ENCODE measurements at places on chromosomes 4 and X.

DNA sequence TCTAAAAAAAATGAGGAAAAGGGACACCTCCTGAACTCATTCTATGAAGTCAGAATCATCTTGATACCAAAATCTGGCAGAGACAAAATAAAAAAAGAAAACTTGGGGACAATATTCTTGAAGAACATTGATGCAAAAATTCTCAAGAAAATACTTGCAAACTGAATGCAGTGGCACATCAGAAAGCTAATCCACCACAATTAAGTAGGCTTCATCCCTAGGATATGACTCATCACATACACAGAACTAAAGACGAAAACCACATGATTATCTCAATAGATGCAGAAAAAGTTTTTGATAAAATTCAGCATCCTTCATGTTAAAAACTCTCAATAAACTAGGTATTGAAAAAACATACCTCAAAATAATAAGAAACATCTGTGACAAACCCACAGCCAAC, 98.3 kb downstream of the FAM47B start:
- no peak for DNase-seq

- no peak for DNase-seq
Observed at GRCh38 chrX:150157291-150157690, 205.8 kb upstream of the MAMLD1 start.

GRCh38 chr4:47122592-47123291, 91.4 kb downstream of the GABRB1 start:
- DNase-seq, result peak; percentile 29

GRCh38 chr4:110085131-110085530, 113.3 kb downstream of the ELOVL6 start:
- DNase-seq, result no peak

GRCh38 chrX:150615356-150615755, 46.9 kb downstream of the MTM1 start:
- no peak for DNase-seq

- no peak for DNase-seq
Observed at GRCh38 chr4:97998203-97998602, 145.1 kb downstream of the STPG2 start.

- DNase-seq, result no peak
Observed at GRCh38 chrX:71650333-71650969, 16.9 kb upstream of the LOC101059915 start.

GRCh38 chr4:73740353-73740778, at the start of gene CXCL8:
CXCL8 (plus strand) TSS chr4:73740569; CDS start chr4:73740659, 90 bp downstream.
- no peak for DNase-seq

DNA sequence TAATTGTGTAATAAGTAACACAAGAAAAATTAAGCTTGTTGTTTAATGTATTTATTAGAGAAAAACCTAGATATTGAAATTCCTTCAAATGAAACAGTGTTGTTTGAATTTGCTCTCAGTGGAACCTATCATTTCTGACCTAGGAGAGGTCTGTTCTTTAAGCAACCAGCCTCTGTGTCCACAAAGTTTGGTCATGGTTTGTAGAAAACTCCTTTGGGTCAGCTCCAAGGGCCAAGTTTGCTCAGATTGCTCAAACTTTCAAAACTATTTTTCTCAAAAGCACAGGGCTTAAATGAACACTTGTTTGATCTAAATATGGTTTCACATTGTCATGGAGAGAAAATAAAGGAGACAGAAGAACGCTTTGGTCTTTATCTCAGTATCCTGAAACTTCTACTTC, 29.6 kb upstream of the RPL34 start:
- no peak for DNase-seq

DNA sequence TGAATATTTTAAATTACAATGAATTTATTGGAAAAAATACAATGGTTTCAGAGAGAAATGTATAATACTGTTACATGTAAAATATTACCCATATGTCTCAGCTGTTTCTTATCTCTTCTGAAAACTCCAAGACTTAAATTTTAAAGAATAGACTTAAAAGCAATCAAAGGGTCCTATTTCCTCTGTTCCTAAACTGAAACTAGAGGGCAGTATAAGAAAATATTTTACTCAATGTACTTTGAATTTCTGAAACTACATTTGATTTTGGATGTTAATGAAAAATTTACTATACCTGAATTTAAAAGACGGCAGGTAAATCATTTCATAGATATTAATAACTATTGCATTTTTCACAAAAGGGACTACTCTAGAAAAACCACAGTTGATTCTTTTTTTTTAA, 200.2 kb downstream of the LRBA start:
- DNase-seq, result no peak

- no peak for DNase-seq
Observed at GRCh38 chrX:54301516-54301915, 56.3 kb downstream of the WNK3 start.

- DNase-seq, result no peak
Observed at GRCh38 chr4:673349-674091, 556 bp downstream of the ATP5ME start.

DNA sequence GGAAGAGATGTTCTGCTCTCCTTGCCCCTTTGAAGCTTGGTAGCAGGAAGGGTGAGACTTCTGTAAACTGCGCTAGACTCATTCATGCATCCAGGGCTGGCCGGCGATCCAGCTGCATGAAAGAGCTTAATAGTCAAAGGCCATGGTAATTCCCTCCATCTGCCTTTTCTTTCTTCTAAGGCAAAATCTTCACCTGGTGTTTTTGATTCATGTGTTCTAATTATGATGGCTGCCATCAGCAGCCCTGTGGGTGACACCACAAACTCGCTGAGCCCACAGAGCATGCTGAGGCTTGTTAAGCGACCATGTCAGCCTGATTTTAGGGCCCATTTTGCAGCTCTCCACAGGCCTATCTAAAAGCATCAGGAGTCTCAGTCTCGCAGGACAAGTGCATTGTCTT, 450.1 kb upstream of the TENM3 start:
- no peak for DNase-seq

- DNase-seq, result no peak
Observed at GRCh38 chr4:121397941-121398601, 17.3 kb upstream of the QRFPR start.

DNA sequence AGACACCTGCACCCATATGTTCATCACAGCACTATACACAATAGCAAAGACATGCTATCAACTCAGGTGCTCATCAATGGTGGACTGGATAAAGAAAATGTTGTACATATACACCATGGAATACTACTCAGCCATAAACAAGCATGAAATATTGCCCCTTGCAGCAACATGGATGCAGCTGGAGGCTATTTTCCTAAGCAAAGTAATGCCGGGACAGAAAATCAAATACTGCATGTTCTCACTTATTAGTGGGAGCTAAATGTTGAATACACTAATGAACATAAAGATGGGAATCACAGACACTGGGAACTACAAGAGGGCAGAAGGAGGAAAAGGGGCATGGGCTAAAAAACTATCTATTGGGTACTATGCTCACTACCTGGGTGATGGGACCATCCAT, 278.5 kb downstream of the GPC3 start:
- no peak for DNase-seq

GRCh38 chrX:9586992-9587392, 122.1 kb downstream of the TBL1X start:
- no peak for DNase-seq

DNA sequence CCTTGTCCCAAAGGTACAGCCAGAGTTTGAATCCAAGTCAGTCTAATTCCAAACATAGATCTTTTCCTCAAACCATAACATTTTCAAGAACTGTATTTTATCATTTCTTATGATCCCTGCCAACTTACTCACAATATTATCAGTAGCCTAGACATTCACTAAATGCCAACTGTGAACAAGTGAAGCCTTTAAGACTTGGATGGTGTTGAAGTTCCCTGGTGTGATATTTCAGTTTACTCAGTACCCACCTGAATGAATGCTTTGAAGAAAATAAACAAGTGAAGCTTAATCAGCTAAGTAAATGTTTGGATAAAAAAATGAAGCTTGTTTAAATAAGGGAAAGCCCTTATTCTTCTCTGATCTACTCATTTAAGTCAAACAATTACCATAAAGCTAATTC, 1028.3 kb downstream of the DMD start:
- no peak for DNase-seq

- no peak for DNase-seq
Observed at GRCh38 chr4:99389606-99390005, 37.1 kb upstream of the ADH1C start.

GRCh38 chr4:55763996-55764395, 55.6 kb upstream of the EXOC1L start:
- no peak for DNase-seq

- DNase-seq, result no peak
Observed at GRCh38 chr4:19224820-19225219, 1026.9 kb upstream of the SLIT2 start.

DNA sequence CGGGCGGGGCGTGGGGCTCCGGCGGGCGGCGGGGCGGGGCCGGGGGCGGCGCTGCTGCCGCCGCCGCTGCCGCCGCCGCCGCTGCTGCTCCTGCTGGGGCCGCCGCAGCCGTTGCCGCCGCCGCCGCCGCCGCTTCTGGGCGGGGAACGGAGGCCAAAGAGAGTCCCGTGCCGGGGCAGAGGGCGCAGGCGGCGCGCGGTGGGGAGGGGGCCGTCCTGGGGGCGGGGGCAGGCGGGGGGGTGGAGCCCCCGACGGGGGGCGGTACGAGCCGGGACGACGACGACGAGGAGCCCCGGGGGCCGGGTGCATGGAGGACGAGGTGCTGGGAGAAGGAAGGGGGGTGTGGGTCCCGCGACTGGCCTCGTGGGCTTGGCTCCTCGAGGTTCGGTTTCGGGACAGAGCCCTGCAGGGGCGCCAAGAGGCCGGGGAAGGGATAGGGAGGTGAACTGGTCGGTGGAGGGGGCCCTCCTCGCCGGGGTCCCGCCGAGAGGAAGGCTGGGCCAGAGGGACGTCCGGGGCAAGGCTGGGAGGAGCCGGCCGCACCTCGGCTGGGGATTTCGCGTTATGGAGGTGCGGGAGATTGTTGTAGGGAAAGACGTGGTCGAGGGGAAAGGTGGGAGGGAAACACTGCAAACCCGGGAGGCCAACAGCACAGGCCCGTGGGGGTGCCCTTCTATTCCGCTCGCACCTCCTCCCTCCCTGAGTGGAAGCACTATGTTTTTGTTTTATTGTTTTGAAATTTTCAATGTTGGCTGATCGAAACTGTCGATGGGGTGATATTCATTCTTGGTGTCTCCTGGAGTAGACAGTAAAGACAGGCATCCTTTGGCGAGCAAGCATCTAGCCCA, 1.9 kb downstream of the BCORL1 start:
- peak; percentile 15 for DNase-seq

All from T-helper 2 cell treated with Interferon-gamma antibody and Interleukin-4, amounts not matched to agents 5 μg/mL and 100 μg/mL, for 36 hours (primary cell).